Esophagus squamous epithelium (tissue), 5 donors: ENCODE measurements at places on chromosomes 1 and 21.

GRCh38 chr1:157095551-157095950 is 4.1 kb downstream of the ETV3L start:
- no peak for DNase-seq

- DNase-seq: no peak
Measured at GRCh38 chr1:98429965-98430443, 231.5 kb upstream of the SNX7 start.

DNA sequence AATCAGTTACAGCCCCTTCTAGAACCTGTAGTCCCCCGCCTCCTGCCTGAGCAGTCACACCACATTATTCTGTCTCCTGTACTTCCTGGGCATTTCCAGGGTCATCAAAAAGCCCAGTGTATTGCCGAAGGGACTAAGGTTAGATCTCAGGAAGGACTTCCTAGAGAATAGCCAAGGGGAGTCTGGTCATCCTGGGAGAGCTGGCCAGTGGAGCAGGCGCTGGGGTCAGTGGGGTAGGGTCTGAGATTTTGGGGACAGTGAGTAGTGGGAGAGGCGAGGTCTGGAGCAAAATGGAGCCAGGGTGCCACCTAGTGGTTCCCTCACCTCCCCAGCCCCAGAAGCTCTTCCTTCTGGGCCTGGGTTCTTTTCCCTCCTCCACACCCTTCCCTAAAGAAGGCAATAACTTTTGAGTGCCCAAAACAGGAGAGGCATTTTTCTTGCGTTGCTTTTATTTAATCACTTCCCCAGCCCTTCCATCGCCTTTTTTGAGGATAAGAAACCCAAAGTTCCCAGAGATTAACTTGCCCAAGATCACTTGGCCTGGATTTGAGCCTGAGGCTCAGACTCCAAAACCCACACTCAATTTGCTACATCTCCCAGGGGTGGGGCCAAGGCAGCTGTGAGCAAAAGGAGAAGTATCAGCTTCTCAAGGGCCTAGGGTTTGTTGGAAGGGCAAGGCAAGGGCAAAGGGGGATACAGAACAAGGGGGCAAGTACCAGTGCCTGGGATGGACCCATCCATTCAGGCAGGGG is 7.3 kb upstream of the PMVK start:
- DNase-seq: no peak

DNA sequence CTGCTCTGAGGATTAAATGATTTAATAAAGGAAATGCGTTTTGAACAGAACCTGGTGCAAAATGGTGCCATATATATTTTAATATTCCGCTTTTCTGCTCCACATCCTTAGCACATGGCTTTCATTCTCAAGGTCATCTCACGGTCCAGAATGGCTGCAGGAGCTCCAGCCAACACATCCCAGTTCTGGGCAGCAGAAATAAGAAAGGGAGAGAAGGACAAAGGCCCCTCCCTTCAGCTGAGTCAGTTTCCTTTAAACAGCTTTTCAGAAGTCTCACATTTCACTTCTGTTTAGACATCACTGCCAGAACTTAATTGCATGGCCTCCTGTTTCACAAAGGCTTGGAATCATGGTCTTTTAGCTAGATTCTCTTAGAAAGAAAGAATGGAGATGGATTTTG is 75.2 kb upstream of the LRRN2 start:
- DNase-seq: no peak

DNA sequence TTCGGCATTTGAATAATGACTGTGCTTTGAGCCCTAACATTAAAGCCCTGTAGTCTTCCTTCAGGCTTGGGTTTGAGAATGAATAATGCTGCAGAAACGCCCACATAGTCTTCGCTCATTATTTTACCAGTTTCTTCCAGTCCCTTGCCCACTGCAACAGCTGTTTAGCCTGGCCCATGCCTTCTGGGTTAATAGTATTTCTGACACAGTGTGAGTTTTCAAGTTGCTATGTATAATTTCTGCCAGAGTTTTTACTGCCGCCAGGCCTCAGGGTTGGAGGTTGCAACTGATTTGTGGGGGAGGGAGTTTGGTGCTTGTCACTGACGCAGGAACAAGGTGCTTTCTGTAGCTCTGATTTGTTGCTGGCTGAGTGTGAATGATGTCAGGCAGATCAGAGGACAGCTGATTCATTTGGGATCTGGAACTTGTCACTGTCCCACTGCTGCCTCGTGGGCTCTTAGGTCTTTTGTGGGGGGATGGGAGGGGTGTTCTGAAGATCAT is 109.8 kb downstream of the MAST2 start:
- no peak for DNase-seq

GRCh38 chr1:29999595-29999994 is 723.8 kb downstream of the MATN1 start:
- no peak for DNase-seq

- no peak for DNase-seq
Measured at GRCh38 chr1:60547821-60548220, 474.3 kb upstream of the C1orf87 start.

DNA sequence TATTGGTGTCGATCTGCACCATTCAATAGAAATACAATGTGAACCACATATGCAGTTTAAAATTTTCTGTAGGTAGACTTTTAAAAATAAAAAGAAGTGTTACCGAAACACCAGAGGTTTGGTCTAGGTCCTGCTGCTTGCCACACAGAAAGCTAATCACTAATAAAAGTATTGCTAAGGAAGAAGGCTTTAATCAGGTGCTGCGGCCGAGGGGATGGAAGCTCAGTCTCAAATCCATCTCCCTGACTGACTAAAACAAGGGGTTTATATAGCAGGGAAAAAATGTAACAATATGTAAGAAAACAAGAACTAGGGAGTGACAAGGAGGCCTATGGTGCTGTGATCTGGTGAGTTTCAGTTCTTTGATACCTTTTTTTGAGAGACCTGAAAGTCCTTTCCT is 99.3 kb downstream of the XPR1 start:
- no peak for DNase-seq

GRCh38 chr1:215402147-215402546 is 165.0 kb upstream of the KCTD3 start:
- no peak for DNase-seq

DNA sequence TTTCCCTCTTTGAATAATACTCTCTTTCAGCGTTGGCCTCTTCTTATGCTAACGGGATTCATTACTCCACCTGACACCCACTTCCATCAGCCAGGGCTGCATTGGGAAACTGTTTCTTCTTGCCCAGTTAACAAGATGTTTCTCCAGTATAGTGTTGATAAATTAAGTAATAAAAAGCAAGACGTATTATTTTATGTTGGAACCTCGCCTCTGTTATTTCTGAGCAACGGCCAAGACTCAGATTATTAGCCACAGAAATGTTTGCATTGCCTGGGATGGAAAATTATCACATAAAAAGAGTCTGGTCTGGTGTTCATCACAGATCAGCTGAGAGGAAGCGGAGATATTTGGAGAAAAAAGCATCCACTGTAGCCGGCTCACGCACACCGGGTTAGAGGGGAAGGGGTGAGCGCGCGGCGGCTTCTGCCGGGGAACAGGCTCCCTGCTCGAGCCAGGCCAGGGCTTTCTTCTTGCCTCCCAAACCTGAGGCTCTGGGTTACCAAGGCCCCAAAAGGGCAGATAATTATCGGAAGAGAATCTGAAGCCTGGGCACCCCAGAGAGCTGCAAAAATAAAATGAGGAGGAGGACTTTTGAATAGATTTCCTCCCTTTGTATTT is 189.5 kb downstream of the PRDM16 start:
- DNase-seq: no peak

GRCh38 chr1:225658041-225658440 is 5.1 kb upstream of the ENAH start:
- no peak for DNase-seq

DNA sequence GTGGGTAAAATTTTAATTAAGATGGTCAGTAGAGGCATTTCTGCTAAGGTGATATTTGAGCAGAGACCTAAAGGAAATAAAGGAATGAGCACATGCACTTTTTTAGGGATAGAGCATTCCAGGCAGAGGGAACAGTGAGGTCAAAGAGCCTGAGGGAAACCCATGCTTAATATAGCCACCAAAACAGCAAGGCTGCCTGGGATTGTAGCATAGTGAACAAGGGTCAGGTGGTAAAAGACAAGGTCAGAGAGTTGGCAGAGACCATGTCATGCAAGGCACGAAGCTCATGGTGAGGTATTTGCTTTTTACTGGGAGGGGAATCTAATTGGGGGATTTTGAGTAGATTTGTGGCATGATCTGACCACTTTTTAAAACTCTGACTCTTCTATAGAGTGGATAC is 344.6 kb upstream of the LRRC7 start:
- no peak for DNase-seq

DNA sequence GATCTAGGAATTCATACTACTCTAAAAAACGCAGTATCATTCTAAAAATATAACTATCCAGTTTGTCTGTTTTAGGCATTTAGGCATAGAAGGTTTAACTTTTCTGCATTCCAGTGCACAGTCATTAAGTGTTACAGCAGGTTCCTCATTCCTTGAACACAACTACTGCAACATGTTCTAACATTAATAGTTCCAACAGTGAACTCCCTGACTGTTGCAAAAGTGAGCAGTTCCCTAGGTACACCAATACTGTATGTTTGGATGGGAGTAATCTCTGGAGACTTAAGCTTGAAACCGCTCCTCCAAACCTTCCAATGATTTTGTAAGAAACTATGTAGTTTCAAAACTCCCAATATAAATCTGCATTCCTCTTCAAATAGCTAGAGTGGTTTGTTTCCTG is 46.2 kb downstream of the UCHL5 start:
- DNase-seq: no peak

GRCh38 chr1:183310753-183311479 is 107.3 kb downstream of the NMNAT2 start:
- no peak for DNase-seq

- no peak for DNase-seq
Measured at GRCh38 chr21:27622631-27623030, 655.7 kb upstream of the ADAMTS5 start.

DNA sequence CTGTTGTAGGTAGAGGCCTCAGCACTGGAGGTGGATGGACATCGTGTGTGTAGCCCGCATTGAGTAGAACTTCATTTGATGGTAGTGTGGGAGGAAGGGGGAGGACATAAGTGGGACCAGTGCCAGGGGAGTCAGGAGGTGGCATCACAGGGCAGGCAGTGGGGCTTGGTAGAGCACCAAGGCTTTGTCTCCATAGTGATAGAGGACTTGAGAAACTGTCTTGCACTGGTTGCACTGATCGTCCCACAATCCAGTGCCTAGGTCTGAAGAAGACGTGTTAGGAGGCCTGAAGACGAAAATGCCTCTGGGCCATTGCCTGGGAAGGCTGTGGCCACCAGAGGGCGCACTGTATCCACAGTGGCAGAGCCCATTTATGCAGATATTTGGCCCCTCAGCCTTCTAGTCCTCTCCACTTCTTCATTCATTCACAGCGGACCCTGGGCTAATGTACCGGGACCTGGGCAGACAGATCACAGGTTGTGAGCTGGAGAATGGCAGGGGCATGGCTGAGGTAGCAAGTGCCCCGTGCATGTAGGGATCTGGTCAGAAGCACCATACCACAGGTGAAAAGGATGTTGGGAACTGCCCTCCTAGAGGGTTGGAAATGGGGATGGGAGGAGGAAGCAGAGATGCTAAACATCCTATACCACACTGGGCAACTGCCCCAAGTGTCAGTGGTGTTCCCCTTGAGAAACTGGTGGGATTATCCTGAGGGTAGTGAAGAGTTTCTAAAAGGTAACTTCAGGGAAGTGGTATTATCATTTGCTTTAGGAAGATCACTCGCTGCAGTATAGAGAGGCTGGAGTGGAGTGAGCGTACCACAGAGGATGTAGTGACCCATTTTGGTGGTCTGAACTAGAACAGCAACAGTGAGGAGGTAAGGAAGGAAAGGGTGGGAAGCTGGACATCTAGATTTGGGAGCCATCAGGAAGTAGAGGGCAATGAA is 95.3 kb downstream of the PIK3R3 start:
- DNase-seq: peak; percentile 22

GRCh38 chr1:228900099-228900885 is 165.0 kb downstream of the RHOU start:
- DNase-seq: no peak

DNA sequence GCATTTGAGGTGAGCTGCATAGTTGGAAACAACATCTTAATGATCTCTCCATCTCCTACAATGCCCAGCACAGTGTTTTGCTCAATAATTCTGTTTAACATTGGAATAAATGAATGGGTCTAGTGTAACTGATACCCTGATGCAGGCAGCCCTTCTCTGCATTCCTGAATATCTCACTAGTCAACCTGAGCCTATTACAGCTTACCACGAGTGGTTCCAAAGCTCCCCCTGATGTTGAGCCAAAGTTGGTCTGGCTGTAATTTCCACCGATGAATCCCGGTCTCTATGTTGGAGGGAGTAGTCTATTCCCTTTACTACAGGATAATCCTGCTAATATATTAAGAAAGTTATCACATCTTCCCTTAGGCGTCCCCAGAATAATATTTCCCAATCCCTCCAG is 63.8 kb downstream of the ZBTB18 start:
- no peak for DNase-seq

DNA sequence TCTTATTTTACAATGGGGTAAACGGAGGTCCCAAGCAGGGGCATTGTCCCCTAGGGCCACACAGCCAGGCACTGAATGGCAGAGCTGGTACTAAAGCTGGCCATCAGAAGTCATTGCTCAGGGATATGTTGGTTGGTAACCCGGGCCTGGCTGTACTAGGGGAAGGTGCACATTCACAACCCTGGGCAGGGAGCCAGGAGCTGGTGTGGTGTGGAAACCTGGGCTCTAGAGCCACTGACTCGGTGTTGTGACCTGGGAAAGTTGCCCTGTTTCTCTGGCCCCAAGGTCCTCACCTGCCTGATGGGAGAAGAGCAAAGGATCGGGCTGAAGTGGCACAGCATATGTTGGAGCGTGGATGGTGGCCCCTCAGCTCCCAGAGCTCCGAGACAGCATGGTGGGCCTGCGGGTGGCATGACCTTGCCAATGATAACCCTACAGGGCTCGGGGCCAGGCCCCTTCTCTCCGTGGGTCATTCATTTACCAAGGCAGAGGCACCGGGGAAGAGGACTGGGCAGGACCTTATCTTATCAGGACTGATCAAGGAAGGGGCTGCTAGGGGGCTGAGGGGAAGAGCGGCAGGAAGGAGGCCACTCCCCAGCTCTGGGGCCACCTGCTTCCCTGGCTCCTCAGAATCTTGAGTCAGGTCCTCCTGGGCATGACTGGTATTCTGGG is 274.1 kb downstream of the TRABD2B start:
- no peak for DNase-seq

DNA sequence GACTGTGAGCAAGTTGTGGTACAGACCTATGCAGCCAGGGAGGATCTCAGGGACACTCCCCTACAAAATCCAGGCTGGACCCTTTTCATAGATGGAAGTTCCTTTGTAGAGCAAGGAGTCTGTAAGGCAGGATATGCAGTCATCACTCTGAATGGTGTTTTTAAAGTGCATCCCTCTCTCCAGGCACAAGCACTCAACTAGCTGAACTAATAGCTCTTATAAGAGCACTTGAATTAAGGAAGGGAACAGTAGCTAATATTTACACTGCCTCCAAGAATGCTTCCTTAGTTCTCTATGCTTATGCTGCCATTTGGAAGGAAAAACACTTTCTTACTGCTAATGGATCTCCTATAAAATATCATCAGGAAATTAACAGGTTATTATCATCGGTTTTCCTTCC is 27.0 kb upstream of the SMYD3 start:
- DNase-seq: no peak

- no peak for DNase-seq
Measured at GRCh38 chr1:11729155-11729497, 6.8 kb upstream of the AGTRAP start.

GRCh38 chr1:218368686-218369085 is 23.6 kb downstream of the TGFB2 start:
- DNase-seq: no peak

GRCh38 chr1:67133177-67133576 is 1.6 kb downstream of the C1orf141 start:
- DNase-seq: no peak
